Mucosa of descending colon (tissue), 3 donors: ENCODE measurements at places on chromosomes 5 and 9. TPM values are rescaled to one million over a fixed set of nuclear protein-coding genes. Genes with fewer than 3 reads are reported as not detected.

DNA sequence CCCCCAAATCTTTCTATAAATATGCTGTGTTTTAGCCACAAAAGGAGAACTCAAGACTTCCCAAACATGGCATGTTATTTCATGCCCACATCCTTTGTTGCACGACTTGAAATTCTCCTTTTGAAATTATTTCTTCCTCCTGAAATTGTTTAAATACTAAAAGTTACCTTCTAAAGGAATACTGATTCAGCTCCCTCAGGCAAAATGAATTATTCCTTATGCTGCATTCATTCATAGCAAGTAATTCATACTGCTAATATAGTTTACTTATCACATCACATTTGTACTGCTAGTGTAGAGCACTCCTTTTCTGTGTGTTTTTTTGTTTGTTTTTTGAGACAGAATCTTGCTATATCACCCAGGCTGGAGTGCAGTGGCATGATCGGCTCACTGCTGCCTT is 45.7 kb downstream of the BHMT start:
- DNase-seq = no peak

DNA sequence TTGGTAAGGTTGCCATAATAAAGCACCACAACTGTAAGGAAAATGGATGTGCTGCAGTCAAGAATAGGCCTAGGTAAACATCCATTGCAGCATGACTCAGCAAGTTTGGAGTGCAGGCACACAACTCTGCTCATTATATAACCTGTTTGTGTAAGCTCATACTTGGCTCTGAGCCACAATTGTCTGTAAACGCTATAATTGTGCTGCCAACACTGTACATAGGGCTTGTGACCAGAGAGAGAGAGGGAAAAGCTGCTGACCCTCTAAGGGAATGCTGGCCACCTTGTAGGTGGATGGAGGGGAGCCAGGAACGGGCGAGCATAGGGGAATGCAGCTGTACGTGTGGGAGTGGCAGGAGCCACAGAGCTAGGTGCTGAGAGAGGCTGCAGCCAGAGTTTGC is 2186.5 kb upstream of the ACO1 start:
- DNase-seq = peak; percentile 14

MARVELD2 gene
- total RNA-seq = 22.9 TPM

DNA sequence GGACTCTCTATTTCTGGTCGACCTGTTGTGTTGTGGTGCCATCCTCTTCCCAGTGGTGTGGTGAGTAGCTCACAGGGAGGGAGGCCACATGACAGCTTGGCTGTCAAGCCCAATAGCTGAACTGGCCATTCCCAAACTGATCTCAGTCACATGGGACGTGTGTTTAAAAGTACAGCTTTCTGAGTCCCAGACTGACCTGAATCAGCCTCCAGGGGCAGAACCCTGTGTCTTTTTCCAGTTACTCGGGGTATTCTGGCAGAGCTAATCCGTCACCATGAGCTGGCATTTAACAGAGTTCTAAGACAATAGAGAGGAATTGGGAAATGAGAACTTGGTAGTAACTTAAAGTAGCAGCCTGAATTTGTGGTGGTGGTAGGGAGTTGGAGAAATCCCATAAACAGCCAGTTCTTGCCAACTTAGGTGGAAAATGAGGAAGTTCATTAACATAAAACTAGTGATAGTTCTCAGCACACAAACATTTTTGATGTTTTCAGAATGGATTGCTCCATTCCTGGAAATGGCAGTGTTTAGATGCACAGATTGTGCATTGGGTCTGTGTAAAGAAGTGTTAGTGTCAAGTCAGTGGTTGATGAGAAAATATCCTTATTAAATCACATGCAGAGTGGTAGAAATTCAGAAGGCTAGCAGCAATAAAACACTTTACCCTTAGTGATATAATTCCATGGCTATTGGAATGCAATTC is 50.9 kb downstream of the GPR107 start:
- DNase-seq = no peak

DNA sequence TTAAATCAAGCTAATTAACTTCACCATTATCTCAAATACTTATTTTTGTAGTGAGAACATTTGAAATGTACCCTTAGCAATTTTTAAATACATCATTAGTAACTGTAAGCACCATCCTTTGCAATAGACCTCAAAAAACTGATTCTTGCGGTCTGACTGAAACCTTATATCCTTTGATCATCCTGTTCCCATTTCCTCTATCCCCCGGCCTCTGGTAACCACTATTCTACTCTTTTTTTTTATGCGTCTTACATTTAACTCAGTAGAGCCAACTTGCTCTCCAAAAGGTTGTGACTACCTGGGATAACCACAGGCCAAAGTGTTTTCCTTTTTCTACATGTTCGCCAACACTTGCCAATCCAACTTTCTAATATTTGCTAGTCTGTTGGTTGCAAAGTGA is 106.1 kb downstream of the IRX1 start:
- no peak for DNase-seq

PTPN3 gene
- total RNA-seq = 25.8 TPM

- no peak for DNase-seq
Measured at GRCh38 chr5:10661401-10661800, 97.5 kb downstream of the ANKRD33B start.

DNA sequence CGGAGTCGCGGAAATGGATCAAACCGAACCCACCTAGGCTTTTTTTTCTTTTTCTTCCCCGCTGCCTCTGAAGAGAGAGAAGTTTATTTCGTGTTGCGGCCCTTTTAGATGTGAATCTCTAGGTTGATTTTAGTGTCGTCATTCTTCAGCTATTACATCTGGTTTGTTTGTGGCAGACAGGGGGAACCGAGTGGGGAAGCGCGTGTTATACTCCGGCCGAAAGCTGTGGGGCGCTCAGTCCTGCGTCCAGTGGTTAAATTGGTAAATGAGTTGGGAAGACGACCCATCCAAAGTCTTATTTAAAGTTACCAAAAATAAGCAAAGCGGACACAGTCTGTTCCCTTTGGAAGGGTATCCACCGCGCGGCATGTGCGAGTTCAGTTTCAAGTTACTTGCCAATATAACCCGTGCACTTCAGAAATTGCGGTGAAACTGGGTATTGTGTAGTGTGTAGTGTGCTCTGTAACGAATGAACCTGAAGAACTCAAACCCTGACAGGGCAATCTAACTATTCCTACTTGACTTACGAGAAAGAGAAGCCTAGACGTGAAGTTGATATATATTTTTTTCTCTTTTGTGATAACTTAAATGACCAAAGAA is 1.3 kb downstream of the MAN2A1 start:
- DNase-seq = peak; percentile 81

DNA sequence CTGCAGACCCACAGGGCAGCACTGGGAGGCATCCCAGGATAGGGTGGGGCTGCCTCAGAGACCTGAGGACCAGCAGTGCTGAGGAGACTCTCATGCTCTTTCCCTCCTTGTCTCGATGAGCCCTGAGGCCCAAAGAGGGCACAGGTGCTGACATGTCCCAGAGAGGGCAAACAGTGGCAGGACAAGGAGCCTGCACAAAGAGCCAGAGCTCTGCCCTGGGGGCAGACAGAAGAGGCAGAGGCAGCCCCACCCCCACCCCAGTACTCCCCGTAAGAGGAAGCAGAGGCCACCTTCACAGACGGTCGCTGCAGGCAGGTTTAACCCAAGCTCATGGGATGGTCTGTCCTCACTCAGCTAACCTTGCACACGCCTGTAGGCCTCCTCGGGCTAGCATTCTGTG is 29.4 kb upstream of the TTLL11 start:
- DNase-seq = no peak

- no peak for DNase-seq
Measured at GRCh38 chr5:15249152-15249551, 250.8 kb upstream of the FBXL7 start.

- no peak for DNase-seq
Measured at GRCh38 chr5:138726848-138727247, 26.4 kb upstream of the CTNNA1 start.

- no peak for DNase-seq
Measured at GRCh38 chr9:82410306-82410705, 421.7 kb downstream of the SPATA31D1 start.

DNA sequence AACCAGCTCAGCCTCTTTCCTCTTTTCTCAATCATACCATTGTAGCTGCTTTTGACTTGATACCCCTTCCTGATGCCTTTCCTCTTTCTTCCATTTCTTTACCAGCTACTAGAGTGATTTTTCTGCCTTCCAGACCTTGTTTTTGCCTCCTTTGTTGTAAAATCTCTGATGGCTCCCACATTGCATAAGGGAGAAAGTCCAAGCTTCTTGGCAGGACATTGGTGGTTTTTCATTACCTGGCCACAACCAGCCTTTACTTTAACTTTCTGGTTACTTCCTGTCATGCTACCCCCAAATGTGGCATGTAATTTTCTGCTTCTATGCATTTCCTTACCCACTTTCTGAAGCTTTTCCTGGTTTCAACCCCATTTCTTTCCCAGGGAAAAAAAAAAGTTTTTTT is 452.5 kb downstream of the TMEM38B start:
- DNase-seq = no peak

DNA sequence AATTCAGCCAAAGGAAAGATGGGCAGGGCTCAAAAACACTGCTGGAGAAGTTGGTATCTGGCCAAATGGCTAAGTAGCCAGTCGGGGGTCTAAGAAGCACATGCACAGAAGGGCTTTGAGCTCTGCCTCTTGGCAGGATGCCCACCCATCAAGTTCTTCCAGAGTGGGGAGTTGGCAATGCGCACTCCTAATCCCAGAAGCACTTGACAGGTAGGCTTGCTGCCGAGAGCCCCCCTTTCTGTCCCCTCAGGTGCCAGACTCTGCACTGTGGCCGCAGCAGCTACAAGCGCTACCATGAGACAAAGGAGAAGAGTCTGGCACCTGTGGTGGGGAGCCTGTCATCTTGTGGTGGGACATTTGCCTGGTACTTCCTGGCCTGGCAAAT is 252.9 kb upstream of the SLC24A2 start:
- DNase-seq = no peak

GRCh38 chr9:89553451-89554010 is 51.3 kb upstream of the GADD45G start:
- no peak for DNase-seq

FOXD4L5 gene
- 0.14 TPM for total RNA-seq

SLC36A2 gene
- total RNA-seq = not detected

DNA sequence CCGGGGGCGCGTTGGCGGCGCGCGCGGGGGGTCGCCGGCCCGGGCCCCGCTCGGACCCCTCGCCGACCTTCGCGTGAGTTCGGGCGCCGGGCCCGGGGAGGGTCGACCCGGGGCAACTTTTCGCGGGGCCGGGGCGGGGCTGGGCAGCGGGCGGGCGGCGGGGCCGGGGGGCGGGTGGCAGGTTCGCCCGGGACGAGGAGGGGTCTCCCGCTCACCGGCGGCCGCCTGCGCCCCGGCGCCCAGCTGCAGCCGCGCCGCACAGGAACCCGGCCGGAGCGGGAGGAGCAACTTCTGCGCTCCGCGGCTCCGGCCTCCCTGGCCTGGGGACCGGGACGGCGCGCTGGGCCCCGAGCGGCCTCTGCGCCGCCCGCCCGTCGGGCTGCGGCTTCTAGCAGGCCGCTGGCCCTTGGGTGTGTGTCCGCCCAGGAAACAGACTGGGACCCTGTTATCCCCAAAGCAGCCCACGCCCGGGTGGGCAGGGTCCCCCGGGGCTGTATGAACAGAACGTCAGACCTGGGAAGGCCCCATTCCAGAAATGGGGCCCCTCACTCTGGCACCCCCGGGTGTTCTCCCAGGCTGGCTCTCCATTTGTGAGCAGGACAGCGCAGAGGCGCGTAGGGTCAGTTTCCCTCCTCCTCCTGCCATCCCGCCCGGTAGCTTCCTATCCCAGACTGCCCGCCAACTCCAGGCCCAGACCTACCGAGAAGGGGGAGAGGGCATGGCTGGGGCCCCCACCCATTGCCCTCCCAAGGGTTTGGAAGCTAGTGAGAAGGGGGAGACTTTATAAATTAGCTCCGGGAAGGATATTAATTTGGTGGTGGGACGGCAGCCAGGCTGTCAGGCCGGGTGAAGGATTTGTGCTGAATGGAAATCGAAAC is 708 bp downstream of the RXRA start:
- peak; percentile 67 for DNase-seq

OR1L8 gene
- not detected for total RNA-seq

ST6GALNAC6 gene
- 266 TPM for total RNA-seq

DNA sequence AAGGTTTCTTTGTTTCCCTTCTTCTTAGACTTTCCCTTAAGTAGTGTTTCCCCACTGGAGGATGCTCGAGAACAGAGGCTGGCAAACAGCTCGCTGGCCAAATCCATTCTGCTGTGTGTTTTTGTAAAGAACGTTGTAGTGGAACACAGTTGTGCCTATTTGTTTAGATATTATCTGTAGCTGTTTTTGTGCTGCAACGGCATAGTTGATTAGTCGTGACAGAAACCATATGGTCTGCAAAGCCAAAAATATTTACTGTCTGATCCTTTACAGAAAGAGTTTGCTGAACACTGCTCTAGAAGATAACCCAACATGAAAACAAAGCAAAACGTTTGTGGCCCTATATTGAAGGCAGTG is 47.0 kb upstream of the EGFLAM start:
- no peak for DNase-seq

PCDHB2 gene
- 1.1 TPM for total RNA-seq

DNA sequence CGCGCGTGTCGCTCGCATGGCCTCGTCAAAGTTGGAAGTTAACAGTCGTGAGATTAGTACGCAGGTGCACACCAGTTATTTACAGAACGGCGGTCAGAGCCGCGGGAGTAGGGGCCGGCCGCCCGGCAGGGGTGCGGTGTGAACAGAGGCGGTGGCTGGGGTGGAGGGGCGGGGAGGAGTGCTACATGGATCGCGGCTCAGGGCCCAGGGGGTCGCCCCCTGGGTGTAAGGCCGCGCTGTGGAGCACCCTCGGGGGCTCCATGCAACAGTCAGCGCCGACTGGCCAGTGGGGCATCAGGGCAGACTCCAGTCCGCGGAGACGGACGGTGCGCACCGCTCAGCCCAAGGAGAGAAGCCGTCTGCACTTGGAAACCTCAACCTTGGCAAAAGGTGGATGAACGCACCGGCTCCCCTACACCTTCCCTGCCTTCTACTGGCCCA is 60.3 kb downstream of the ZNF354C start:
- no peak for DNase-seq

SPATA31C1 gene
- not detected for total RNA-seq

DNA sequence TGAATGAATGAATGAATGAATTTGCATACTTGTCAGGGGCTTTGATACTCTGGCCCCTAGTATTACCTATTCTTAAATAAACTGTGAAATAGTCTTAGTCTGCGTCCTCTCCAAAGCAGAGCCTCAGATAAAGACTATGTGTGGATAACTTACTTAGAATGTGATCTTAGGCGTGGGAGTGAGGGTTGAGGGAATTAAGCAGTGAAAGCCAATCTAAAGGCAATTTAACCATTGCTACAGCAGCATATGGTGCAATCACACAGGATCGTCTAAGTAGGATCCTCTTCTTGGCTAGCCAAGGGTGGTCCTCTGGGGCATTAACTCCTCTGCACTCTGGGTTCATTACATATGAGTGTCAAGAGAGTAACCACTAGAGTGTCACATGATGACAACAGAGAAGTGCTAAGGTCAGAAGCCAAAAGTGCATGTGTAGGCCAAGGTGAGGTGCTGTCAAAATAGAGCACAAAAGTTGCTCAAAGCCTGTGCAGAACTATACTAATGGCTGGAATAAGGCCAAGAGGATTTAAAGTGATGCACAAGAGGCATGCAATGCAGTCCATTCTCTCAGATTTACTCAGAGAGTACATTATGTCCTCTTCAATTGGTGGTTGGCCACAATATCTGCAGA is 274.4 kb upstream of the SEMA6A start:
- no peak for DNase-seq

GRCh38 chr9:35193762-35194161 is 32.0 kb downstream of the UNC13B start:
- no peak for DNase-seq
